NCI-H2107 (cell line): ENCODE measurements at places on chromosomes 7 and 10.

GRCh38 chr7:82235713-82236112 is 207.9 kb downstream of the CACNA2D1 start:
- no peak for DNase-seq

- DNase-seq: no peak
These were observed 1247.8 kb downstream of the GATA3 start for GRCh38 chr10:9302140-9302746.

DNA sequence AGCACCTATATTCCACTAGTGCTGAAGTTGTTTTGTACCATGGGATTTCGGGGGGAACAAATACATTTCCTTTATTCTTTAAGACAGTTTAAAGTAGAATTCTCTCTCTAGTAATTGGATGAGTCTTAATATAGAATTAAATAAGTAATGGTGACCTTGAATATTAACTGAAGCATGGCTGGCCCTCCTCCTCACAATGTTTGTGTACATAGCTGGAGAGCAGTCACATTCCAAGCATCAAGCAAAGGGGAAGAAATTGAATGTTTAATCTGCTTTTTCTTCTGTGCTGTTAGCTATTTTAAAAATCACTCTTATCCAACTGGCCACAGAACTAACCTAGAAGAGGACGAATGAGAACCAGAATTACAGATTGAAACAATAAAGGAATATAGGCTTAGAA is 906.9 kb downstream of the CCSER2 start:
- DNase-seq: no peak

DNA sequence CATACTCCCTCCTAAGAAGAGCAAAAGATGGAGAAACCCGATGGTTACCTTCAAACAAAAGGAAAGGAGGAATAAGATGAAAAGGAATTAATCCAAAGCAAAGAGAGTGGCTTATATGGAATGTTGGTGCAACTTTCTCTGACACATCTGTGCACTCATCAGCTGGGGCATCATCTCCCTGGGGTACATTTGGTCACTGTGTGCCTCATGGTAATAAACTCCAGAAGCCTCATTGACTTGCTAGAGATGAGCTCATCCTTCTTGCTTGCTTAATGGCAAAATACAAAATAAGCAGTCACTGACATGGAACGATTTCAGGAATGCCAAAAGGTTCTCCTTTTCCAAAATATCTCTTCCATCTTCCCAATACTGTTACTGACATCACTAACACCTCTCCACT is 22.5 kb downstream of the CAV1 start:
- no peak for DNase-seq

- DNase-seq: peak; percentile 34
These were observed at the start of gene DENND11 for GRCh38 chr7:141702047-141702567. Gene DENND11, minus strand, starts transcription at chr7:141702166. Its CDS starts 13 bp downstream, at chr7:141702153.

DNA sequence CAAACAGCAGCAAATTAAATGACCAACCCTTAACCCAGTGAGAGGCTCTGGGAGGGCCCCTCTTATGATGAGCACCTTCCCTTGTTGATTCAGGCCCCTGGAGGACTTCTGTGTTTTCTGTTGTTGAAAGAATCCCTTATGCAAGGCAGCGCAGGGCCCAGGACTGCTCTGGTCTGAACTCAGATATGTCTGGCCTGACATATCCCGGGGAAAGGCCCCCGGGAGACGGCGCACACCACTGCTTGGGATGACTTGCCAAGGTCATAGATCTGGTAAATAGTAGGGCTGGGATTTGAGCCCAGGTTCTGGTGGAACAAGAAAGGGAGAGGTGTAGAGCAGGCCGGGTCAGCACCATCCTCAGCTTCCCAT is 124.0 kb downstream of the AOAH start:
- DNase-seq: no peak

DNA sequence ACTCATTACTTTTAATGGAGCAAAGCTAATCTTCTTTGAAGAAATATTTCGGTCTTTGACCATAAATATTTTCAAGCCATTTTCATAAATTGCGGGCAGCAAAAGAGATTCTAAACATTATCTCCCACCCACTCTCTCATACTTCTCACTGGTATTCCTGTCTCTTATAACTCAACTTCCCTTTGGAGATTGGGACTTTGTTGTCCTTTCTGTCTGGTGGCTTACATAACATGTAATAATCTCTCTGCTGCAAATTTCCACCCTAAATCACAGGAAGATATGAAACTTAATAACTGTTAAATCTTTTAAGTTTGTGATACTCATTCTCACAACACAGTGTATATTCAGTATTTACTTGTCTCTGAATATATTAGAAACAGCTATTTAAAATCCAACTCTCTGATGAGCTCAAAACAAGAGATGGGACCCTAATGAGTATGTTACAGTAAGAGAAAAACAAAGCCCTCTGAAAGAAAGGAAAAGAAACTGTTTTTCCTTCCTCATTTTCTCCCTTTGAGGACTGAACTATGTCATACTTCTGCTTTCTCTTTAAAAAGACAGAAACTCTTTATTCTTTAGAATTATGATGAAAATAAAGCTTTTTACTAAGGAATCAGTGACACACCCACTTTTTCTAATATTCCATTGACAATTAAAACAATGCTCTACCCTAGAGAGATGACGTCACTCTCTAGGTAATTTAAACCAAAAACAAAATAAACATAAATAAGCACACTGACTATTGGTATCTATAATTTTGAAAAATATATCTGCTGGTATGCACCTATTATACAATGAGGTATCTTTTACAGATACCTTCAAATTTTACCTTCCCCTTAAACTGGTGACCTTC is 14.7 kb downstream of the CALCR start:
- no peak for DNase-seq

GRCh38 chr7:74083928-74084721 is 521 bp downstream of the LIMK1 start:
- DNase-seq: no peak

DNA sequence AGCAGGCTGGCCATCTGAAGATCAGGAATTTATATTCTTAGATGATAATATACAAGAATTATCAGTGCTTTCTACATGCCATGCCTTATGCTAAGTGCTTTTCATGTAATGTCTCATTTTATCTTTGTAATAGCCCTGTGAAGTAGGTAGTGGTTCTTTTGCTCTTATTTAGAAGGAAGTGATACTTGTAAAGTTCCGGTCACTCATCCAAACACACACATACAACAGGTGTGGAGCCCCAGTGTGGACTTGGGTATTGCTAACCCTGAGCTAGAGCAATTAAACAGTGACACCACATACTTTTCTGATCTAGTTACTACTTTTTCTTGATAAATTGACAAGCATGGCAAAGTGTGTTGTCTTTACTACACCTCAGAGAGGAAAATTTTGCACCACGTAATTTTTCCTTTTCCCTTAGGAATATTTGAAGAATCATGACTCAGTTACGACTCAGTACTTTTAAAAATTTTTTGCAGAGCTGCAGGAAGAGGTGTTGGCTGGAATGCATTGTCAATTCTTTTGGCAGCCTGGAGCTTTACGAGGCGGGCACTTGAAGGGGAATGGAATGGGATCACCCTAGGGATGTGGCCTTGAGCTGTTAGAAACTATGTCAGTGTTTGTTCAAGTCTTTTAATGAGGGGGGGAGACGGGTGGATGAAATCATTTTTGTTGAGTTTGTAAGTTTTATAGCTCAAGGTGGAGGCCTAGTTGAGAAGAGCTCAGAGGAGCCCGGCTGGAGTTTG is 212.5 kb upstream of the CELF2 start:
- no peak for DNase-seq

DNA sequence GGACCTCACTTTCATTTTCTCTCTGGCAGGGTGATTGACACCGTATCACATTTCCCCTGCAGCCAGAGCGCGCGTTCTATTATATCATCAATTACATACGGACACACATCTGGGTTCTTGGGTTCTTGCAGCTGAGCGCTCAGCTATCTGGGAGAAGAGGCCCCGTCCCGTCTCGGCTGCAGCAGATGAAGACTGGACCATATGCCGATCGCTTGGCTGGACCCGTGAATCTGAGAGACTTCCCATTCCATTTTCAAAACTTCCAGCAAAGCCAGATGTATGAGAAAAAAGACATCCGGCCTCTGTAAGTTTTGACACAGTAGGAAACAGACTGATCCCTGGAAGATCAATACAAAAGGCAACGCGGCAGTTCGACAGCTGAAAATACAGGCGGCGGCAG is 99.8 kb downstream of the JCAD start:
- DNase-seq: no peak

GRCh38 chr7:80929619-80930018 is 10.8 kb upstream of the SEMA3C start:
- DNase-seq: no peak

DNA sequence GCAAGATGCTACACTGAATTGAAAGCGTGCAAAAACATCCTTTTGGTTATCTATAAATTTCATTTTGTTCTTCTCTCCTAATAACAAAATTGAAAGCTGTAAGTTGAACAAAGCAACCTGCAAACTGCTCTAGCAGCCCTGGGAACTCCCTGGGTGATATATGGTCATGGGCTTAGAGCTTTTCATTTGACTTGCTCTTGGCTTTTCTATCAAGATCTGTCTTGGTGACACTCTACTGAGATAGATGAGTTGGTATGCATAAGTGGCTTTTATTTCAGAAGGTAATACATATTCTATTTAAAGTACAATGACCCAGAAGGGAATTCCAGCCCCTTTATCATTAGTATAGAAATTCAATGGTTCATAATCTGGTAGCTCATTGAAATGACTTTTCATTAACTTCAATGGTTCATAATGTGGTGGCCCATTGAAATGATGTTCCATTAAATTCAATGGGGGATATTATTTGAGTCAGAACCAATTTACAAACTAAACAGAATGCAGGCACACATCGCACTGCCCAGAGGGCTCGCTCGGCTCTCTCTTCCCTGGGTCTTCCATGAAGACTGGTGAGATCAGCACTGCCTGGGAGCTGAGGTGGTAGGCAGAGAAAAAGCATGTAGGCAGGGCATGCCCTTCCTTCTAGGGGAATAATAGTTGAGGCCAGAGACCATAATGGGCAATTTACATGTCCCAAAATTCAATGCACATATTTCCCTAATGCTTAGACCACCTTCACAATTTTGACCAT is 10.1 kb upstream of the KCNMA1 start:
- DNase-seq: no peak

GRCh38 chr7:44484482-44485313 is 5.8 kb downstream of the NUDCD3 start:
- DNase-seq: no peak

DNA sequence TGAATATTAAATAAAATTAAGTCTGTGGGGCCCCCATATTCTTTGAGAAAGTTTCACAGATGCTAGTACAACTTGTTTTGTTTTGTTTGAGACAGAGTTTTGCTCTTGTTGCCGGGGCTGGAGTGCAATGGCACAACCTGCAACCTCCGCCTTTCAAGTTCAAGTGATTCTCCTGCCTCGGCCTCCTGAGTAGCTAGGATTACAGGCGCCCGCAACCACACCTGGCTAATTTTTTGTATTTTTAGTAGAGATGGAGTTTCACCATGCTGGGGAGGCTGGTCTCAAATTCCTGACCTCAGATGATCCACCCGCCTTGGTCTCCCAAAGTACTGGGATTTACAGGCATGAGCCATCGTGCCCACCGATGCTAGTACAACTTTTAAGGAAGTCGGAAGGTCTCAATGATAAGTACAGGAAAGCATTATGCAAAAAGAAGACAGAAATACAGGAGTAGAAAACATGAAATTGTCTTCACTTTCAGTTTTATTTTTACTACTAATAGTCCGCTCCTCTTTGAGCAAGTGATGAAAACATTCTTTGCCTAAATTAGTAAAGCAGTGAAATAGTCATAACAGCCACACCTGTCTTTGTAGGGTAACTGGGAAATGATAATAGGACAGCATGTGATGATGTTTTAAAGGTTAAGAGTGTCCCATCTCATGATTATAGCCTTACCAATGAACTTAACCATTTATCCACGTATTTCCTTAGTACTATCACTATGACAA is 147.5 kb downstream of the SEMA3D start:
- no peak for DNase-seq

DNA sequence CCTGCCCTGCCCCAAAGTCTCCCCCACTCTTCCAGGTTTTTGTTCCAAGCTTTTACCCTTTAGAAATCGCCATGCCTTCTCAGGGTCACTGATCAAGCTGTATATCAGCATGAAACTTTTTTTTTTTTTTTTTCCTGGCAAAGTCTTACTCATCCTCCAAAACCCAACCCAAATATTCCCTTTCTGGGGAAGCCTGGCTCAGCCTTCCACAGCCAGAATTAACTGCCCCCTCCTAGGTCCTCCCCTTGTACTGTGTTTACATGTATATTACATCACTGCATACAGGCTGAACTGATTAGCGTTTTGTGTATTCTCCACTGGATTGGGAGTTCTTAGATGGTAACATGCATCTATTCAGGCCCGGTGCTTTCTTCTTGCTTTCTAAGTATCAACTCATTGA is 4.6 kb upstream of the NOBOX start:
- no peak for DNase-seq

- DNase-seq: no peak
These were observed 890 bp downstream of the ZFYVE27 start for GRCh38 chr10:97737770-97738265.

DNA sequence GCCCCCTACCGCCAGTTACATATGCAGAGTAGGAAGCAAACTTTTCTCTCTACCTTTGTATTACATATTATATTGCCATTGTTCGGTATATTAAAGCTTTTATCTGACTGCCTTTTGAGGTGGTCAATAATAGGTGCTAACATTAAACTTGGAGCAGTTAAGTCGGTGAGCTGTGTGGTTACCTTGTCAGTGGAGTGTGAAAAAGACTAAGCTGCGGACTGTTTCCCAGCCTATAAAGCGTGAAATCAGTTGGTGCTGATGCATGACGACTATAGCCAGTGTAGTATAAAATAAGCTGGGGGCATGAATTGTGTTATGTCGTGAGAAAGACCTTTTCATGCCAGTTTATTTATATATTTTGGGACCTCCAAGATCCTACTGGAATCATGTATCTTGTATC is 33.7 kb downstream of the R3HCC1L start:
- DNase-seq: no peak

DNA sequence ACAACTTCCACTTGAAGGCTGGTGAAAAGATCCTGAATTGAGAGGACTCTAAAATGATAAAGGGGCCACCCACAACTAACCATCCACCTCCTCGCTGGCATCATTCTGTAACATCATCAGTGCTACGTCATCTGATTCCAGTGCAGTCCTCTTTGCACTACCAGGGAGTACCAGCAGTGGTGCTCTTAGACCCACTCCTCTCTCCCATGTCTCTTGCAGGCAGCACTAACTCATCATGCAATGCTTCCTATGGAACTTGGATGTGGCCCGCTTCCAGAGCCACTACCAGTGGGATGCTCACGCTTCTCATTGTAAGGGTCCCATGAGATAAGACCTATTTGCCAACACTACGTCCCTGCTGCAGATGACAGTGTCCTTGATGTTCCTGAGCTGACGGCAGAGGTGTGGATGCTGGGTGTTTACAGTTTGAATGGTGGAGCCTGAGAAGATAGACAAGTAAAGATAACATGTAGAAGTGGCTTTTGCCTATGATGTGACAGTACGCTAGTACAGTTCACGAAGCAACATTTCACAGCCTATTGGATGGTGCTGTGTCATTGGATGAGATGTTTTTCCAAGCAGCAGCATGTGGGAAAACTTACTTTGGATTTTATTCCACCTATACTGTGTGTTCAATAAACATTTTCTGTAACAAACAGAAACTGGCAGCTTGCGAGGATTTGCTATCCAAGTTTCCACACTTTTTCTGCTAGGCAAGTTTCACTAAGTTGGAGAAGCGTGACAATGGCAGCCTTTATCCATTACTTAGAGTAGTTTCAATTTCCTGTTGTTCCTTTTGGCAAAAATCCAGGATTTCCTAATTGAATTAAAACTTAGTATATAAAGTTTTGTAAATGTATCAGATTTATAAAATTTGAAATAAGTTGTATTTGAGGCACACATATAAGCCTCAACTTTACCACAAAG is 35.8 kb upstream of the COBL start:
- DNase-seq: no peak

- no peak for DNase-seq
These were observed 193.9 kb upstream of the BMPER start for GRCh38 chr7:33711231-33712019.

GRCh38 chr10:117609095-117609795 is 66.7 kb downstream of the EMX2 start:
- no peak for DNase-seq
